Hippocampal formation (tissue), 2 donors: ENCODE measurements at places on chromosomes 3 and 15.

DNA sequence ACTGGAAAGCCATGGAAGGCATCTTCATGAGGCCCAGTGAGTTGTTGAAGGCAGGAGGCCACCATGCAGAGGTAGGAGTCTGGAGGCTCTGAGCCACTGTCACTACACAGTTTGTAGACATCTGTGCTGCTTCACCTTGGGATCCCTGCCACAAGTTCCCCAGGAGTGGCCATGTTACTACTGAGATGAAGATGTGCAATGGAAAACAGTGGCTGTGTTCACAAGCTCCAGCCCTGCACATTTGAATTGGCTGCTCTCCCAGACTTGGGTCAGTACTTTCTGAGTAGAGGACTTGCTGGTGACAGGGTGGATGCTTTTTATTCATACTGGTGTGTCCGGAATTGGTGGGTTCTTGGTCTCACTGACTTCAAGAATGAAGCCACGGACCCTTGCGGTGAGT lies 86.9 kb upstream of the C15orf39 start:
- no peak for DNase-seq

GRCh38 chr3:87541723-87542122 lies 265.3 kb upstream of the POU1F1 start:
- DNase-seq = no peak

DNA sequence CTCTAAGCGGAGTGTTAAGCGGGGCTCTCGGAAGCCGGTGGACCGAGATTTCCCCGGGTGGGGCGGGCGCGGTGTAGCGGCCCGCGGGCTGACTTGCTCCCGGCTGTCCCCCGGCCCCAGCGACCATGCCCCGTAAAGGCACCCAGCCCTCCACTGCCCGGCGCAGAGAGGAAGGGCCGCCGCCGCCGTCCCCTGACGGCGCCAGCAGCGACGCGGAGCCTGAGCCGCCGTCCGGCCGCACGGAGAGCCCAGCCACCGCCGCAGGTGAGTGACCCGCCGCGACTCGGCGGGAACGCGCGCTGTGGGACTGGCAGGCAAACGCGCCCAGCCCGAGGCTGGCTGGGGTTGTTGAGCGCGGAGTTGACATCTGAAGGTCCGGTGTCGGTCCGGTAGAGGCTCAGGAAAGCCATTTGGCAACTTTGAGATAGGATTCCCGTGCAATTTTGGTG lies 1.3 kb downstream of the SMC4 start:
- DNase-seq = no peak

DNA sequence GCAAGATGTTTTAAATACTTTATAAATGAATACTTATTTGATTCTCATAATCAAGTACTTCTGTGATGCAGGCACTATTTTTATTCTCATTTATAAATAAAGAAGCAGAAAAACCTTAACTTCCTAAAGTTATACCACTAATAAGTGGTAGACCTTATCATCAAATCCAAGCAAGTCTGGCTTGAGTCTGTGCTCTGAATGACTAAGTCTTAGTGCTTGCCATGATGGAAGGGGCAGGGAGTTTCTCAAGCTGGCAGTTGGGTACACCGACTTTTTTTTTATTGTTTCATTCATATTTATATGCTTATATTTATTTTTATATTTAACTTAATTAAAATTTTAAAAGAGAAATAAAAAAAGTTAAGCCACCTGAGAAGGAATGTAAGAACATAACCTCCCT lies 23.6 kb downstream of the SLMAP start:
- no peak for DNase-seq

- no peak for DNase-seq
Measured at GRCh38 chr3:59758672-59759071, 708.8 kb upstream of the CFAP20DC start.

DNA sequence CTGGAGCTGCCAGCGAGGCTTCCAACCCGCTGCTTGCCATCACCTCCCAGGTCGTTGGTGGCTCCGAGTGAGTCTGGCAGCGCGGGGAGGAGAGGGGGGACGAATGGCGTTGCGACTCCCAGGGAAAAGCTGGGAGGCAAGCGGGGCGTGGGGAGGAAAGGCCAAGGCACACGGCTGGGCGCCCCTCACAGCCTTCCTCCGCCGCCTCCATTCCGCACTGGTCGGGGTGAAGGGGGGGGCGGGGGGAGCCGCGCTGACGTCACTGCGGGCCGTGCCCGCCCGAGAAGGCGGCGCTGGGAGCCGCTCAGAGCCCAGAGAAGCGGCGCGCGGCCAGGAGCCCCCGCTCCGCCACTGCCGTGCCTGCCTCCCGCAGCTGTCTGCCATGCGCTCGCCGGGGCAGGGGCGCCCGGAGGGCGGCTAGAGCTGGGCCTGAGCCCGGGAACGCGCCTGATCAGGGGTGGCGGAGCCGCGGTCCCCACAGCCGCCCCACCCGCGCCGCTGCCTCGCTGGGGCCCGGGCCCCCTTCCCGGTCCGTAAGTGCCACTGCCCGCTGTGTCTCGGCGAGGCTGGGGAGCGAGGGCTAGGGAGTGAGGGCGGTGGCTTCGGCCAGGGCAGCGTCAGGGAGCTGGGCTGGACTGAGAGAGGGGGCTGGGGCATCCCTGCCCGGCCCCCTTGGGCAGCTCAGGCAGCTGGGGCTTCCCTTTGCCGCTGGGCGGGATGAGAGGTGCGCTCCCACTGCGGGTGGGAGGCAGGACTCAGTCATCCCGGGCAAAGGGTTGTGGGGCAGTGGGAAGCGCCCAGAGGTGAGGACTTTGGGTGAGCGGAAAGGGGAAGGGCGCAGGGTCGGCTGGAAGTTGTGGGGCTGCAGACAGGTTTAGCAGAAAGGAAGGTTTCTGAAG lies 27.8 kb upstream of the POLG start:
- DNase-seq = peak; percentile 43

DNA sequence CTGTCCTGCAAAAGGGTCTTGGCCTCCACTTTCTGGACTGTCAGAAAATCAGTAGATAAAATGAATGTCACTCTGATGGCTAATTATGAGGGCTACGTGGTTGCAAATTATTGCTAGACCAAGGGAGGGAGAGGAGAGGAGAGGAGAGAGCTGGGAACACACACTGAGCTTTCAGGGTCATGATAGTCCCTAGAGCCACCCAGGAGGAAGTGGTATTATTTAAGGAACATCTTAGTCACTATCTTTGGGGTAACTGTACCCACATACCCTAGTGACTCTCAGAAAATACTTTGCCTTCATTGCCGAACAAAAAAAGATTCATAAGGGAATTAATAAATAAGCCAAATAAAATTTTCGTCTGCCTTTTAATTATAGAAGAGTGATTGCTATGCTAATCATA lies 642.3 kb upstream of the CFAP20DC start:
- DNase-seq = no peak

DNA sequence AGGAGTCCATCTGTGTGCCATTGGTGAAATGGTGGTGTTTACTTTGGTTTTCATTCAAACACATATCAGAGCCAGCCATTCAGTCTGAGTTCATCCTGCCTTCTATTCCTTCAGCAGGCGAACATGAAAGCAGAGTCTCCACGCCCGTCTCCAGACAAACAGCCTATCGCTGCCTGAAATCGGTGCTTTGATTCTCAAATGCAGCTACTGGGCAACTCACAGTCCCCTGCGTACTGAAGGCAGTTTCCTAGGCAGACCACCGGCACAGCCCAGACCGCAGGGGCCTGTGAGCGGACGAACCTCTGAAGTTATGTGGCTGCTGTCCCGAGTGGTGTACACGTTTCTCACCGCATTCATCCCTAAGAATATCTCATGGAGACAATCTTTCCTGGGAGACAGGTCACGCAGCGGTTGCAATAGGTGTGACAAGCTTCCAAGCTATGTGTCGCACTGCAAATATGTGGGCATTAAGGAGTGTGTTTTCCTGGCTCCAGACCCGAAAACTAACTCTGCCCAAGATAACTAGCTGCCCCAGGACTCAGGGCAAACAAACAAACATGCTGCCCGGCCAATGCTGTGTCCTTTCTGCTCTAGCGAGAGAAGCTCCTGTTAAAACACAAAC lies 16.9 kb upstream of the RYR3 start:
- DNase-seq = no peak

GRCh38 chr3:42214064-42214463 lies 51.9 kb downstream of the CCK start:
- no peak for DNase-seq

- DNase-seq = no peak
Measured at GRCh38 chr3:193662757-193663322, 69.8 kb downstream of the OPA1 start.

DNA sequence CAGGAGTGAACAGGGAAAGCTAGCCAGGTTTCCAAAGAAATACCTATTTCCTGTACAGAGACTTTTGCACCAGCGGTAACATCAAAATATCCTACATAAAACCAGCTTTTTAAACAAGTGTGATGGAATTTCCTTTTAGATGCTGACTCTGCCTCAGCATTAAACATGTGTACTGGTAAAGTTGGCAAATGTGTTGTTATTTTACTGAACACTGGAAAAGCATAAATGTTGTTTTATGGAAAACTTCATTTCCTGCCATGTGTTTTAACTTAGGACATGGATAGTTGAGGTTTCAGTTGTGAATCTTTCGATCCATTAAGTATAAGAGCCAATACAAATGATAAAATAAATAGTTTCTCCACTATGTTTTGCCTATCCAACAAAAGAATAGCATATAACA lies 15.7 kb downstream of the OXNAD1 start:
- no peak for DNase-seq

GRCh38 chr3:184748219-184749135 lies 36.6 kb upstream of the MAGEF1 start:
- no peak for DNase-seq

GRCh38 chr15:89179966-89180875 lies 41.2 kb downstream of the RLBP1 start:
- no peak for DNase-seq

GRCh38 chr3:89955156-89955555 lies 847.7 kb downstream of the EPHA3 start:
- no peak for DNase-seq

DNA sequence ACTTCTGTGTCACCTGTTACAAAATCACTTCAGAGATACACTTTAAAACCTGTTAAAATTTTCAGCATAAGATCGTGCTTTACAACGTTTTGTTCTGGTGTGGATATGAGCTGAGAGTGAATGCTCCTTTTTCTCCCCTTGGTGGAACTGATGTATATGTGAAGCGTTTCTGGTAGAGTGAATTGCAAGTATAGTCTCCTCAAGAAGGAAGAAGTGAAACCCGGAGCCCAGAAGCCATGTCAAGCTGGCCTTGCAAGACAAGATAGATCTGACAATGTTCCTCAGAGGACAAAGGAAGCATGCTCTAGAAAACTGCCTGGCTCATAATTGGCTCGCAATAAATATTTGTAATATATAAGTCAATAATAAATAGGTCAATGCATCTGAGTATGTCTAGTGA lies 23.6 kb downstream of the SERPINI2 start:
- DNase-seq = no peak
